NCI-H1436 (cell line): ENCODE measurements at places on chromosomes 16 and 17.

GRCh38 chr16:47377154-47377553 is 83.7 kb downstream of the ITFG1 start:
- no peak for DNase-seq

GRCh38 chr16:77344341-77344740 is 90.5 kb downstream of the ADAMTS18 start:
- DNase-seq = no peak

DNA sequence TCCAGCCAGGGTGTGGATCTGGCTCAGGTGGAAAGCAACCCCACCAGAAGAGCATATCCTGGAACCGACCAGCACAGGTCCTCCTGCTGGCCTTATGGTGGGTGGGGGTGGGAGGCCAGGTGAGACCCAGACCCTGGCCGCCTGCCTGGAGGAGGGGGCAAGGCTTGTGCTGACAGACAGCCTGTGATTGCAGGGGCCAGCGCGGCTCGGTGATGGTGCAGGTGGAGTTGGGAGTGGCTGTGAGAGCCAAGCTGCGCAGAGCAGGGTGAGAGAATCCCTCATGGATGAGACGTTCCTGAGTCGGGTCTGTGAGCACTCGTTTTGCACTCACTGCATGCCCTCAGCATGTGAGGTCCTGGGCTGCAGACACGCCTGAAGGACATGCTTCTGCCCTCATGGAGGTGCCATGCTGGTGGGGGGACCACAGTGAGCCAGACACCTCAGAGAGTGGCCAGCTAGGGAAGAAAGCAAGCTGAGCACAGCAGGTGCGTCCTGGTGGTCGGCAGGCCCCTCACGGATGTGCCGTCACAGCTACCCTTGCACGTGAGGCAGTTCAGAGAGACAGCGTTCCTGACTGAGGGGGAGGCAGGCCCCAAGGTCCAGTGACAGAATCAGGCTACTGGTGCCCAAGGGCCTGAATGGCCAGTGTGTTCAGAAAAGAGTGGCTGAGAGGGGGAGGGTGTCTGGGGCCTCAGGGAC is 3.8 kb upstream of the KCNJ12 start:
- no peak for DNase-seq

DNA sequence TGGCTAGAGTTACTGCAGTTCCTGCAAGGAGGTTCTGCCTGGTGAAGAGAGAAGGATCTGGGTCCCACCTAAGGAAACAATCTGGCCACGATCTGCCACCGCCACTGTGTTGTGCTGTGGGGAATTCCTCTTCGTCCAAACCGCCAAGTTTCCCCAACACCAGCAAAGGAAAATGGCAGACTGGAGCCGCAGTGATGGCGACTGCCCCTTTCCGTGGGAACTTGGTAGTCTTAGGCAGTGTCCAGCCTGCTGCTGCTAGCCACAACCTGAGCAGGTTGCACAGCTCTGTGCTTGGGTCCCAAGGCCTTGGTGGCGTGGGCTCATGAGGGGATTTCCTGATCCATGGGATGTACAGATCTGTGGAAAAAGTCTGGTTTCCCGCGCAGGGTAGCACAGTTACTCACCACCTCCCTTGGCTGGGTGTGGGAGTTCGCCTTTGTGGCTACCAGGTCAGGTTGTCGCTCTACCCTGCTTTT is 28.6 kb downstream of the NFATC3 start:
- no peak for DNase-seq

- DNase-seq = no peak
Observed at GRCh38 chr17:75765981-75766380, 989 bp upstream of the GALK1 start.
